ENCODE measurements at places on chromosomes 12 and 14.

- no peak for DNase-seq
Measured at GRCh38 chr12:119661882-119662281, 6.1 kb upstream of the PRKAB1 start.

DNA sequence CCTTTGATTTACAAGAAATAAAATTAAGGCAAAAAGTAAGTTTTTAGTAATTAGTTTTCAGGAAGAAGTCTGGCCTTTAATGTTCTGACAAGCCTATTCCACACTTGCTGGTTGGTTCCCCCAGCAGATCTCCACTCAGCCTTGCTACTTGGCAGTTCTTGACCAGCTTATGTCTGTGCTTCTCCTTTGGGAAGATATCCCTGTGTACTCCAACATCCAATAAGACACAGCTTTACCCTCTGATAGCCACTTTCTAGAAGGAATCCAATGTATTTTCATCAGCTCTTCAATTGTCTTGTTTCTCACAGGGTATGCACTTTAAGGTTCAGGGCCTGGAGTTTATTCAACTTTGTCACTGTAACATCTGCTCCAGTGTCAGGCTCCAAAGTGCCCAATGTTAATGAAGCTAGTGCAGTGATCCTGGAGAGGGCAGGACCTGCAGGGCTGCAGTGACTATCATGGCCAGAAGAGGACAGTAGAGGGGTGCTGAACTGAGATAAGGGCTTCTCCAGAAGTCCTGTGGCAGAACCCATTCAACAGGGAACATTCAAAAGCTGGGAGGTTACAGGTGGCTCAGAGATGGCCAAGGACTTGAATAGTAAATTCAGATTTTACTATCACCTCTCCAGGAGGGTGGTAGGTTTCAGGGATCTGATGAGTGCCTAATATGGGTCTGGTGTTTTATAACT lies 22.9 kb downstream of the JKAMP start:
- peak; percentile 51 for DNase-seq

DNA sequence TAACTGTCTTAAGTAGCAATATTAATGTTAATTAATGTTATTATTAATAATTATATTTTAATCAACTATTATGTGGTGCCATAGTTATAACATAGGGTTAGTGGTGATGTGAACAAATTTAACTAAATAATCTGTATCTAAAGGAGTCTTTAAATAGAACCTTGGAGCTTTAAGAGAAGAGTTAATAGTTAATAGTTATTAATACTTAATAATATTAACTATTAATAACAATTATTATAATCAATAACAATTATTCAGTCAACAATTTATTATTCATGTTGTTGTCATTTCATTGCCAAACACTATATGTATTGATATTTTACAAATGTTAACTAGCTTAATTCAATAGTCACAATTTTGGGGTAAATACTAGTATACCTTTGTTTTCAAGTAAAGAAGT lies 58.2 kb downstream of the SLC16A7 start:
- no peak for DNase-seq

GRCh38 chr12:62282057-62282774 lies 22.0 kb downstream of the USP15 start:
- DNase-seq = no peak

Measured in activated T-cell treated with anti-CD3 and anti-CD28 coated beads, Interleukin-2, amount 50 U/mL, for 72 hours (primary cell).